SW480 (cell line): ENCODE measurements at places on chromosomes 4 and X.

DNA sequence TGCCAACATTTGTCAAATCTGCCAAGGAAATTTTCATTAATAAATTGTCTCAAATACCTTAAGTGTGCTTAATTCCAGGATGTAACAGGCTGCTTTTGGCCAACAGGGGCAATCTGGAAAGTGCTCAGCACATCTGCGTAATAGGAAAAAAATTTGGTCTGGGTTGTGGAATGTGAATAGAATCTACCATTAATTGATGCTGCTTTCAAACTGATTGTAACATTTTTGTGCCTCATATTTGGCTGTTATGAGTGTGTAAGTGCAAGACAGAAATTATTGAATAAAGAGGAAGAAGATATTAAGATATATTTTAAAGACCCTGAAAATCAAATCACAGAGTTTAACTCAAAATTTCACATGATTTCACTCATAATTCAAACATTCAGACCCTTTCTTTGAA lies 41.1 kb downstream of the REELD1 start:
- DNase-seq = no peak

DNA sequence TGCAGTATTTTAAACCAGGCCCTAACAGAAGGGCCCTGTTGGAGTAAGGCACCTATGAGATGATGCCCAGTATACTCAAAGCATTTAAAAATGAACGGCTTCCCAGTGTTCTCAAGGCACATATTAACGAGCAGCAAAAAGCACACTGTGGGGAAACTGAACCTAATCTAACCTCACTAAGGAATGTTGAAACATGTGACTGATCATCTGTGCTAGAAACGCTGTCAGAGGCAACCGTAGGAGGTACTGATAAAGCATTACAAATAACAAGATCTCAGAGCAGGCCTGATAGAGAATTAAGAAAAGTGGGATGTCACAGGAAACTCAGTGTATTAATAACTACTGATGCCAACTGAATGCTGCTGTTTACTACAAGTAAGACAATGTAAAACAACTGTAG lies 24.0 kb downstream of the ASB9 start:
- DNase-seq = no peak

- no peak for DNase-seq
These were observed 92.3 kb downstream of the RLIM start for GRCh38 chrX:74521961-74522751.

DNA sequence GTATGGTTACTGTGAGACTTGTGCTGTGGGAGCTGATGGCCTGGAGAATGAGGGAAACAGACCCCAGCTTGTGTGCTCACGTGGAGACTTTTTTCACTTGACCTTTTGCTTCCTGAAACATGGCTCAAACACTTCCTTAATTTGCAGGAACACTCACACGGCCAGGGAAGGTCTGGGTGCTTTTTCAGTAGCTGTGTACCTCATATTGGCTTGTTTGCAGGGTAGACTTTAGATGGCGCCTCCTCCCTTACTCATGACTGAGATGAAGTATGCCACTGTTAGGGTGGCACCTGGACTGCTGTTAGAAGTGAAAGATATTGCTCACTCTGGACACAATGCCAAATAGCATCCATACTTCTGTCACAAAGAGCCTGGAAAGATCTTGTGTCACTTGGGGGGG lies 75.7 kb upstream of the WDR1 start:
- peak; percentile 16 for DNase-seq

DNA sequence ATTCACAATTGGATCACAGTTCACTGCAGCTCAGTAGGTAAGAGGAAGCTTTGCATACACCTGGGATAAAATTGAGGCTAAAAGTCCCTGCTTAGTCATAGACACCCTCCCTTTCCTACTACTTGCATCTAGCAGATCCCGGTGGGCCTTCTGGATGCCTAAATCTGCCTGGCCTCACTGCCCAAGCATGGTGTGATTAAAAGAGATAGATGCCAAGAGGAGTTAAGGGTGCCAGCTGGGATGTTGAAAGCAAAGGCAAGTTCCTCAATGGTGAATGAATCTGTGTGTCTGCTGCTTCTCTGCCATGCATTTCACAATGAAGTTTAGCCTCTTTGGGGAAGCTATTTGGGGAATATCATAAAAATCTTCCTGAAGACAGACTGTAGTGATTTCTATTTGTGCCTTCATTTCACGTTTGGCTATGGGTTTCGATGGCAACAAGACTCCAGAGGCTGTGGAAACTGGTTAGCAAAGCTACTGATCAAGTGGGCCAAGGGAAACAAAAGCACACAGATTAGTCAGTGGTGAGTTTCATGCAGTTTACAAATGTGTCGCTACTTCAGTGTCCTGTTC lies 534.0 kb downstream of the ANKRD50 start:
- no peak for DNase-seq

DNA sequence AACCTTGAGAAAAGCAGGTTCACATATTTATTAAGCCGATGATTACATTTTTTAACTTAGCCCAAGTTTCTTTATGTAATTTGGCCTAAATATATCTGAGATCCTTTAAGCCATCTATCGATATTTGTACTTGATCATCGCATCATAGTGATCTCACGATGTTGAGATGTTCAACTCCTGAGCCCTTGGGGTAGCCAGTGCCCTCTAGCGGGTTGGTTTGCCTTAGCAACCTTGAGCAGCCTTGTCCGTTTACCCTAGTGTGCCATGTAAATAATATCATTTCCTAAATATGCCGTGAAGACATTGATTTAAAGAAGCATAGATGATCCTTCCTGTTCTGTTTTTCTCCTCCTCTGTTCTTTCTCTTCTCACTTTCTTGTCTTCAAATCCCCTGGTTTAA lies 432.2 kb downstream of the RPA4 start:
- no peak for DNase-seq

- no peak for DNase-seq
These were observed 231.1 kb upstream of the CENPE start for GRCh38 chr4:103429283-103429682.

DNA sequence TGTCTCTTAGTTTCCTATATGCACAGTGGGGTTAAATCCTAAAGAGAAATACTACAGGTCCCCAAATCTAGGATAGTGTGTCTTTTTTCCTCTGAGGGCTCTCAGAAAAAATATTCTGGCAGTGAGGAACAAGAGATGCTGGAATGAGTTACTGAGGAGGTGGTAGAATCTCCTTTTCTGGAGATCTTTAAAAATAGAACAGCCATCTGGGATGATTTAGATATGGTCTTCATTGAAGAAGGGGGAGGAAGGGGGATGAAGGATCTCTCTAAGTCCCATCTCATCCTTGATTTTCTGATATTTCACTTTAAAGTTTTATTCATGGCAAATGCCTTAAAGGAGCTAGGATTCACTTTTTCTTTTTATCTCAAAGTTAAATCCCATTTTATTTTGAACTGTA lies 235.0 kb downstream of the MAML3 start:
- no peak for DNase-seq
